ENCODE measurements at places on chromosomes 7 and 10.

DNA sequence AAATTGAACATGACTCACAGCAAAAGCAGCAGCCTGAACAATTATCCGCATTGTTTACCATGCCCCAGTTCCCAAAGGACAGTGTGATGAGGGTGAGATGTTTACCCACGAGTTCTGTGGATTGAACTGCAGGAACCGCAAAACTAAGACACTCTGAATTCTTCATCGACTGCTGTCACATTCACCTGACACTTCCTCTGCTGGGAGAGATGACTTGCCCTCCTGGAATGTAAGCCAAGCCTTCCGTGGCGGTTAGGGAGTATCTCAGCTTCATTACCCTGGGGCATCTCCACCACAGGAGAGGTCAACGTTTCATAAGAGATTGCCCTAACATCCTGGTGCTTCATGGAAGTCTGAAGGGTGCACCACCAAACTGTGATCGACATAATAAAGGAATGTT lies 374.6 kb upstream of the ADARB2 start:
- no peak for DNase-seq

GRCh38 chr10:49106451-49106850 lies 8.9 kb downstream of the VSTM4 start:
- no peak for DNase-seq

GRCh38 chr10:46542567-46543465 lies 13.6 kb downstream of the GPRIN2 start:
- DNase-seq: peak; percentile 16

DNA sequence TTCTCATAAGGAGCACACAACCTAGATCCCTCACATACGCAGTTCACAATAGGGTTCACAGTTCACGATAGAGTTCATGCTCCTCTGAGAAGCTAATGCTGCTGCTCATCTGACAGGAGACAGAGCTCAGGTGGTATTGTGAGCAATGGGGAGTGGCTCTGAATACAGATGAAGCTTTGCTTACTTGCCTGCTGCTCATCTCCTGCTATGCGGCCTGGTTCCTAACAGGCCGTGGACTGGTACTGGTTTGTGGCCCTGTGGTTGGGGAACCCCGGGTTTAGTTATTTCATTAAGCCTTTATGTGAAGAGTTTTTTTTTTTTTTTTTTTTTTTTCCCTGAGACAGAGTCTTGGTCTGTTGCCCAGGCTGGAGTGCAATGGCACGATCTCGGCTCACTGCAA lies 19.4 kb downstream of the SLK start:
- DNase-seq: no peak

GRCh38 chr7:55083206-55083605 lies 64.4 kb downstream of the EGFR start:
- DNase-seq: no peak

- no peak for DNase-seq
These were observed 166.2 kb downstream of the FAM107B start for GRCh38 chr10:14608381-14609001.

- DNase-seq: no peak
These were observed 774 bp downstream of the TUBGCP2 start for GRCh38 chr10:133307776-133308420.

- no peak for DNase-seq
These were observed 11.6 kb downstream of the AOC1 start for GRCh38 chr7:150863946-150864345.

DNA sequence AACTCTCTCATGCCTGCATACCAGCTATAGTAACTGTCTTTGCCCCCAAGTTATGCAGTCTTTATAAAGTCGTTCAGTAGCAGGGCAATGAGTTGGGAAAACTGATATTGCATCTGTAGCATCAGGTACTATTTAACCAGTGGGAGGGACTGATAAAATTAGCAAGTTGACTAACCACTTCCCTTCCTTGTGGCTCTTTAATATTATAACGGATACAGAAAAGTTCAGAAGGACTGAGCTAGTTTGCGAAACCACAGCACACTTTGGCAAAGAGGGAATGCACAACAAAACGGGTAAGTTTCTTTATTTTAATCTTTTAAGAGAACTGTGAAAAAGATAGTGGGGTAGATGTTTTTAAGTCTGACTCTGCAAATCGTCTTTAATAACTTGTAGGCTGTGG lies 205.3 kb upstream of the HDAC9 start:
- no peak for DNase-seq

DNA sequence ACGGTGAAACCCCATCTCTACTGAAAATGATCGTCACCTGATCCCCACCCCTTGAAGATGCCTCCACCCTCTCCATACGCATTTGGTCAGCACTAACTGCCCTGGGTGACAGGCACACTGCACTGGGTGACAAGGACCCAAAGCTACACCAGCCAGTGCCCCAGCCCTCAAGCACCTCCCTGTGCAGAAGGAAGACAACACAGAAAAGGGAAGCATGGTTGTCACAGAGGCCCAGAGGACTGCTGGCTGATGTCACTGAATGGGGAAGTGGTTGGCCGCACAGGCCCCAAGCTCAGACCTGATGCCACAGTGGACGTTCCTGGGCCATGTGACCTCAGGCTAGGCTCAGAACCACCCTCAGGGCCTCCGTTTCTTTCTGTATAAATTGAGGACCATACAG lies 4.2 kb upstream of the PILRA start:
- DNase-seq: no peak

GRCh38 chr7:45973725-45974532 lies 52.9 kb upstream of the IGFBP3 start:
- DNase-seq: no peak

GRCh38 chr7:74617180-74617744 lies 40.3 kb upstream of the GTF2I start:
- DNase-seq: no peak

- DNase-seq: no peak
These were observed 117.1 kb upstream of the HPS1 start for GRCh38 chr10:98563811-98564210.

DNA sequence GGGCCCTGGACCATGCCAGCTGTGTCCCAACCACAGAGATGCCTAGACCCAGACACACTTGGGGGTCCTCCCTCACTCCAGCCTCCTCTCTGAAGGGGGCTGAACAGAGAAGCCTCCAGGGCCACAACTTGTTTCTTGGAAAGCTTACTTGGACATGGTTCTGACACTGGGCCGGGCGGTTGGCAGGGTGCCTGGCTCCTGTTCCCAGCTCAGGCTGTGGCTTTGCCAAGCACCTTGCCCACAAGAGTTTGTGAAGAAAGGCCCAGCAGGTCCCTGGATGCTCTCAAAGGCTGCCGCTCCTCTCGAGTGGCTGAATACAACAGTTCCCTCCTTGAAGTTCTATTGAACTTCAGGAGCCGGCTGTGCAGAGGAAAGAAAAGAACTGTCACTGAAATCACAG lies 181.6 kb downstream of the PTPN20 start:
- no peak for DNase-seq

GRCh38 chr7:371779-372545 lies 82.0 kb downstream of the FOXL3 start:
- peak; percentile 39 for DNase-seq

DNA sequence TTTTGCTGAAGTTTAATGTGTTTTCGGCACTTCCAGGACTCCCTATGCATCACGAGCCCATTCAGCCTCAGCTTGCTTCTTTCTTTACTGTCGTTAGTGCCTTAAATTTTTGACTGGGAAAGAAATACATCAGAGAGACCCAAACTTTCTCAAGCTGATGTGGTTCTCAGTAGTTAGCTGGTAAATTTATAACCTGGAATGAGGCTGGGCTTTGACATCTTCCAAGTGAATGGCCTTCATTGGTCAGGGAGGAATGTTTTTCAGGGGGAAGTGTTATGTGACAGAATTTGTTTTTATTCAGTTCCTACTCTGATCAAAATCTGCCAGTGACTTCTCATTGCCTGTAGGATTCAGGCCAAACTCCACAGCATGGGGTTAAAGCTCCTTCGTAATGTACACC lies 296.9 kb downstream of the SORCS3 start:
- no peak for DNase-seq

DNA sequence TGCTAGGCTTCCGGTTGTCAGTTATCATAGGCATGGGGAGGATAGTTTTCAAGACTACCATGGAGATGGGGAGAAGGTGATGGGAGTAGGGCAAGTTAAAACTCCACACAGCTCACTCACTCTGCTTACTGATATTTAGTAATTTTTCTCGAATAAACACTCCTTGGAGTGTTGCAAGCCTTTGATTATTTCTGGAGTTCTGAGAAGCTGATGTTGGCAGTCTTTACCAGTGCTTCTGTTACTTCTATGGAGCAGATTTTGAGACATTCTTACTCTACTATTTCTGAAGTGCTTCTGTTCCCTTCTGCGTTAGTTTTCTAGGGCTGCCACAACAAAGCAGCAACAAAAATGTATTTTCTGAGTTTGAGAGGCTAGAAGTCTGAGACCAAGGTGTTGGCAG lies 104.4 kb downstream of the CH25H start:
- DNase-seq: no peak

GRCh38 chr10:4201866-4202825 lies 417.1 kb upstream of the KLF6 start:
- DNase-seq: no peak

DNA sequence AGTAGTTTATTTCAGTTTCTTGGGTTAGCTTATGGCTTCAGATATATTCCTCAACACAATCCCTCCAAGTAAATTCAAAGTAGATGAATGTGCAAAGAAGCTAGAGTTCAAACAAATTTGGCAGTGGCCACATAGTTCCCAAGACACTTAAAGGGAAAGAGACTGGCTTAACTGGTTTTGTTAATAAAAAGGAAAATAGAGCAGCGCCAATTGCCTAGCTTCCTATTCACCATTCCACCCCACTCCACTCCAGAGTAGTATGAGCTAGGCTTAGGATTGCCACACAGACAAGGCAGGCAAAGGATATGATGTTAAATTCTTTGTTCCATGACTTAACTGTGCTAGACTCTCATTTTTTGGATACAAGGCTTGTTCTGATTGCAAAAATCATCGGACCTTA lies 2.0 kb downstream of the XRCC2 start:
- no peak for DNase-seq

DNA sequence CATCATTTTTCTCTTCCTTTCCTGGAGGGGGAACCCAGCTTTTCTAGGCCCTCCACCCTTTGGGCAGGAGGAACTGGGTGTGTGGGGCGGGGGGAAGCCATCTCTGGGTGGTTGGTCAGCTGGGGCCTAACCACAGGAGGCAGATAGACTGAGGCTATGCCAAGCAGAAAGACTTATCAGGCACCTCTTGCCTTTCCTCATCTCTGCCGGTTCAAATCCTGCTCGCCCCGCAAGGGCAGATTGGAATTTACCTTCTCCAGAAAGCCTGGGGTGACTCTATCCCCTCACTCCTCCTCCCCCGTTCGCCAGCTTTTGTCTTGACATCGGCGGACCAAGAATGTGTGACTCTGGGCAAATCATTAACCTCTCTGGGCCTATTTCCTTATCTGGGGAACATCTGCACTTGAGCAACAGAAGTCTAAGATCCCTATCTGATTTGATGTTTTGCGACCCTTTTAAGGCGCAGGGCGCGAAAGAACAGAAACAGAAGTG lies 584 bp upstream of the GARS1 start:
- DNase-seq: peak; percentile 38

DNA sequence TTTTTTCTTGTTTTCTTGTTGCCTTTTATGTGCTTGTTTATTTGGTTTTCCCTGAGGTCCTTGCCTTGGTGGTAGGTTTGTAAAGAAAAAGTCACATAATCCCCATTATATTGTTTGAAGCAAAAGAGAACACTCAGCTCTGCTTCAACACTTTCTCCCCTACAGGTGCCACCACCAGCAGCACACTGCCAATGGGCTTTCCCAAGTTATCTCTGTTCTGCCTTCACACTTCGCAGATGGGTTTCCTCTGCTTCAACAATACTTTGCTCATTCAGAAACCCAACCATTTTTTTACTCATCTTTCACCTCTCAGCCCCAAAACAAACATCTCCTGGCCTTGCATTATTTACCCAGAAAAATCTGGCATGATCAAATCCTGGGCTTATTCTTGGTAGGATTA lies 375.1 kb upstream of the TEX47 start:
- DNase-seq: no peak

GRCh38 chr7:111229181-111229740 lies 138.3 kb downstream of the LRRN3 start:
- DNase-seq: no peak

DNA sequence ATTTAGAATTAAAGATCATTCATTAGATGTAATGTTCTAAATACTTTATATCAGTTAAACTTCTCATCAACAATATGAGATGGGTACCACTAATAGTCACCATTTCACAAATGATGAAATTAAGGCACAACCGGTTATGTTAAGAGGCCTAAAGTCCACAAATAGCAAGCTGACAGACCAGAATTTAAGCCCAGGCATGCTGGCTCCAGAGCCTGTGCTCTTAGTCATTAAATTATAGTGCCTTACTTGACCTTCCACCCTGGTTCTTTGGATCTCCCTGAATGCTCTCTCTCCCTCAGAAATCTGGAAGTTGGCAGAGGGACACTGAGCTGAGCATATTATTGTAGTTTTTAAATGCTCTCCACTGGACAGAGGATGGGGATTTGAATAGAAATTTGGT lies 3.6 kb downstream of the LIPN start:
- no peak for DNase-seq

DNA sequence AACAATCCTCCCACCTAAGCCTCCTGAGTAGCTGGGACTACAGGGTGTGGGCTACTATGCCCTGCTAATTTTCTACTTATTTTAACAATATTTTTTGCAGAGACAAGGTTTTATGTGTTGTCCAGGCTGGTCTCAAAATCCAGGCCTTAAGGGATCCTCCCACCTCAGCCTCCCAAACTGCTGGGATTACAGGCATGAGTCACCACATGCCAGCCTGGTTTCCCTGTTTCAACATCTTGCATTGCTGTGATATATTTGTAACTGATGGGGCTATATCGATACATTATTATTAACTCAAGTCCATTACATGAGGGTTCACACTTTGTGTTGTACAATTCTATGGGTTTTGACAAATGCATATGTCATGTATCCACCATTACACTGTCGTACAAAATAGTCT lies 41.9 kb upstream of the OGDHL start:
- no peak for DNase-seq

- DNase-seq: no peak
These were observed 96.1 kb upstream of the PPP2R2D start for GRCh38 chr10:131804551-131805295.

- no peak for DNase-seq
These were observed 8.3 kb upstream of the RGS10 start for GRCh38 chr10:119550827-119551226.
